ENCODE measurements at places on chromosomes 1 and 21.

DNA sequence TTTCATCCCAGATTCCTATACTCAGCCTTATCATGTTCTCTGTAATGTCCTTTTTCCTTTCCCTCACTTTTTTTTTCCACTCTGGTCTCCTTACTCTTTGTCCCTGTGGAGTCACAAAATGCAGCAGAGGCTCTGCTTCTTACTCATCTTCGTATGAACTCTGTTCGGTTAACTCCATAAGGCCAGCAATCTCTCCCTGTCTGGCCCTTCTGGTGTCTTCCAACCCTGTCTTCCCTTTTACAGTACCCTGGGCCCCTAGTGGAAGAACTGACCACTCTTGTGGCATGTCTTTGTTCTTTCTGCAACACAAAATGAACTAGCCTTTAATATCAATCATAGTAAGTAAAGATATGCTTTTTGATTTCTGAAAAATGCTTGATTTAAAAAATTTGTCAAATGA lies 7.1 kb downstream of the CD101 start:
- DNase-seq = no peak

GRCh38 chr1:83807231-83807630 lies 191.7 kb downstream of the TTLL7 start:
- no peak for DNase-seq

- no peak for DNase-seq
Observed at GRCh38 chr1:41502912-41503311, 18.4 kb upstream of the EDN2 start.

- no peak for DNase-seq
Observed at GRCh38 chr1:212554401-212554800, 54.2 kb upstream of the ATF3 start.

DNA sequence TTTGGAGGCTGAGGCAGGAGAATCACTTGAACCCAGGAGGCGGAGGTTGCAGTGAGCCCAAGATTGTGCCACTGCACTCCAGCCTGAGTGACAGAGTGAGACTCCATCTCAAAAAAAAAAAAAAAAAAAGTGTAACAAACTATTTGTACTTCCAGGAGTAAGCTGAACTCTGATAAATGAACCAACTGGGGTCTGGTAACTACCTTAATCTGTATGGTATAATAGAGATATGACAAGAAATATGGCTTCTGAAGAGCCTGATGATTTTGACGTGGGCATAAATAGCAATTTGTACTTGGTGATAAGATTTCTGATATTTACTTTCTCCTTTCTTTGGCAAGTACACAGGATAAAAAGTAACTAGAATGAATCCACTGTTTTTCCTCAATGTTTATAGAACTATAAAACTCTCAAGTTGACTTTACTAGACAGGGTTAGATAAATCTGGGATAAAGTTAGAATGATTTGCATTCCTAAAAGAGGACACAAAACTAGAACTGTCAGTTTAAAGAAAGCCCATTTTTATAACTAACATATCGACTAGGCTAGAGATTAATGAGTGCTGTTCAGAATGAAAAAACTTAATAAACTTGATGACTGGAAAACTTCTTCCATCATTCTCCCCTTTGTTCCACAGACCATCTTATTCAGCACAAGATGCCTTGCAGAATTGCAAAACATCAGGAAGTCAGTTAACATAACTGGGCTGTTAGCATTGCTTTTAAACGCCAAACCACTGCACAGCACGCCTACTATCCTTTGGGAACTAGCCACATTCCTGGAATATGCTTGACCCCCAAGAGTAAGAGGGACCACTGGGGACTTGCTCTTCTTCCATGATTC lies 51.5 kb upstream of the EDARADD start:
- DNase-seq = no peak

Data from HT-29 (cell line).